ENCODE measurements at places on chromosomes 1 and 21.

GRCh38 chr1:218866507-218866906, 307.2 kb upstream of the LYPLAL1 start:
- no peak for DNase-seq

GRCh38 chr1:155064111-155064831, 731 bp downstream of the EFNA4 start:
- peak; percentile 62 for DNase-seq

- DNase-seq: no peak
Observed at GRCh38 chr1:70717656-70718055, 306.6 kb downstream of the CTH start.

- DNase-seq: no peak
Observed at GRCh38 chr1:30572192-30572591, 151.2 kb downstream of the MATN1 start.

DNA sequence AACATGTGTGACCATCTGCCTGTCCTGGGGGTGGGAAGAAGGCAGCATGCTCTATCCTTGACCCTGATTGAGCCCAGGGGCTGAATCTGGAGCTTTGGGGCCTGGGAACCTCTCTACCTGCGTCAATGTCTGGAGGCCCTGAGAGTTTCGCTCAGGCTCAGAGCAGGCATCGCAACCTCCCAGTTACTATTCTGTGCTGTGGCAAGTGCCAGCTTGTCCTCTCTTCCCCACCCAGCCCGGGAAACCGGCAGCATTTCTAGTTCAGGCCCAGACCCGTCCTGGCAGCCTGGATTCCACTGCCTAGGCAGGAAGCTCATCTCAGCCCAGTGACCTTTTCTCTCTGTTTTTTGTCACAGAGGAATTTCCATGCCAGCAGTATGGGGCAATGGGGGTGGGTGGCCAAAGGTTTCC, 10.0 kb upstream of the IRF6 start:
- no peak for DNase-seq

- DNase-seq: peak; percentile 27
Observed at GRCh38 chr1:246450611-246451251, 56.3 kb downstream of the SMYD3 start.

GRCh38 chr1:39845569-39846566, 37.4 kb downstream of the TRIT1 start:
- peak; percentile 64 for DNase-seq

GRCh38 chr1:32716312-32717148, 14.0 kb upstream of the SYNC start:
- peak; percentile 34 for DNase-seq

DNA sequence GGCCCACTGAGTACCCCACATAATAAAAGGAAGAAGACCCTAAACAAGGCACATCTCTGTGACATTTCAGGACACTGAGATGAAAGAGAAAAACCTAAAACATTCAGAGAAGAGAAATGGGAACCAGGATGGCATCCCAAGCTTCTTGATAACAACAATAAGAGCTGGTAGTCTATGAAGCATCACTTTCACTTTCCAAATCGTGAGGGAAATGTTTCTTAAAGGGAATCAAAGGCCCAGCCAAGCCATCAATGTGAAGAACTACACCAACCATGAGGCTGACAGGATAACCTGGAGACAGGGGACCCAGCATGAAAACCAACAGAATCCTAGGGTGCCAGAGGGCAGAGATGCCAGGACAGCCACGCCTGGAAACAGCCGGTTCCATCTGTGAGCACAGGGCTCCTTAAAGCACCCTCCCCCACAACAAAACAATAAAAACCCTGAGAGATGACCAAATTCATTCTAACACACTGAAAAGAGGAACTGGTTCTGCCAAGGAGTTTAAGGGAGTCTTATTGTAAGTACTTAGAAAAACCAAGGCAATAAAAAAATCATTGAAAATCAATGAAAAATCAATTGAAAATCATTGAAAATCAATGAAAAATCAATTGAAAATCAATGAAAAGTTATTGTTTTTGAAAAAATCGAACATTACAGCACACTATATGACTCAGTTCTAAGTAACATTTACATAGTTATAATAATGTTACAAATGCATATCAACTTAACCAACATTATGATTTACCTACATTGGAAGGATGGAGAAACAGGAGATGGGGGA, 141.5 kb upstream of the ERG start:
- no peak for DNase-seq

GRCh38 chr1:101816262-101816661, 180.5 kb downstream of the OLFM3 start:
- DNase-seq: no peak

DNA sequence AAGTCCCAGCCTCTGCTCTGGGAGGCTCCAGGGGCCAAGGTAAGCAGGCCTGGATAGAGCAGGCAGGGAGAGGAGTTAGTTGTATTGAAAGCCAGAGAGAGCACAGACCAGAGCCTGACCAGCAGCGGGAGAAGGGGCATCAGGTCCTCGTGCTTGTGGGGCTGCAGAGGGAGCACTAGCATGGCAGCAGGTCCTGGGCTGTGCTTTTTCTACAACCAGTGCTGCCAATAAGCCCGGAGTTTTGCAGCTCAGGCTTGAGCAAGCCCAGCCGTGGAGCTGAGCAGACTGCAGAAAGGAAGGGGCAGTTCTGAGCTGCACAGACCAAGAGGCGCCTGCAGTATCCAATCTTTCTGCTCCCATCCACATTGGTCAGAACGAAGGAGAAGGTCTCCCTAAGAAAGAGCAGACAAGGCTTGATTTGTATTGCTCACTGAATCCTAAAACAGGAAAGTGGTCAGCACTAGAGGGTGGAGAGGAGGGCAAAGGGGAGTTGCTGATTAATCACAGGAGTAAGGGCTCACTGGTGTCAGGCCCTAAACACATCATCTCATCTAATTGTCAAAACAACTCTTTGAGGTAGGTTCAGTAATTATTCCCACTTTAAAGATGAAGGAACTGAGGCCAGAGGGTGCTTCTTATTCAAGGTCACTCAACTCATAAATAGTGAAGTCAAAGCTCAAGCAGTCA, 2.7 kb downstream of the DENND2D start:
- DNase-seq: no peak

DNA sequence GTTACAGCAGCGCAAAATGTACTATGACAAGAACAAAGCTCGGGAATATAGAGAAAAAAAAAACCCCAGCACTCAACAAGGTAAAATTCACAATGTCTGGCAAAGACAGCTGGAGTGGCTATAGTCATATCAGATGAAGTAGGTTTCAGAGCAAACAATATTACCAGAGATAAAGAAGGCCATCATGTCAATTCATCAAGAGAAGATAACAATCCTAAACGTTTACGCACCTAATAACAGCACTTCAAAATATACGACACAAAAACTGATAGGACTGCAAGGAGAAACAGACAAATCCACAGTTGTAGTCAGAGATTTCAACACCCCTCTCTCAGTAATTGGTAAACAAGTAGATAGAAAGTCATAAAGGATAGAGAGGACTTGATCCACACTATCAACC, 455.2 kb downstream of the PTPRU start:
- no peak for DNase-seq

DNA sequence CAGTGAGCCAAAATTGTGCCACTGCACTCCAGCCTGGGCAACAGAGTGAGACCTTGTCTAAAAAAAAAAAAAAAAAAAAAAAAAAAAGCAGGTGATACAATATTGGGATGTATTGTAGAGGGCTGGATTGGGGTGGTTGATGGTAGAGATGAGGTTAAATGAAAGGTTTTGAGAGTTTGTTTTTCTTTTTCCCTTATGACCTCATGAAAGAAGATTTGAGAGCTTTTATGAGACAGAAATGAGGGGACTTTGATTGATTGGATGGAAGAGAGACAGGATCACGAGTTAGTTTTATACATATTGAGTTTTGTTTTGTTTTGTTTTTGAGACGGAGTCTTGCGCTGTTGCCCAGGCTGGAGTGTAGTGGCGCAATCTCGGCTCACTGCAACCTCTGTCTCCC, 27.1 kb downstream of the OSBPL9 start:
- DNase-seq: no peak

GRCh38 chr1:18486195-18486594, 5.5 kb downstream of the KLHDC7A start:
- DNase-seq: no peak

DNA sequence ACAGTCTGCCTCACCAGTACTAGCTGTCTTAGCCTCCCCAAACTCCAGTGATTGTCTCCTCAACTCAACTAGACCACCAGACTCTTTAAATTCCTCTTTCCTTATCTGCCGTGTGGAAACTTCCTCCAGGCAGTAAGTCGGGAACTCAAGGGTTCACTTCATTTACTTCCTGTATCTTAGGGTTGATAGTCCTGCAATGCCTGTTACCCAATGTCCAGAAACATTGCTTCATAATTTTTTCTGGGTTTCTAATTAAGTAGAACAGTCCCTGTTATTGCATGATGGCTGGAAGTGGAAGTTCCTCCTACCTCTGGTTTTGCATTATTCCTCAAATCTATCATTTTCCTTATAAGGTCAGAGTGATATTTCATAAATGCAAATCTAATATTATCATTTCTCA, 60.8 kb upstream of the RNF11 start:
- DNase-seq: no peak

GRCh38 chr21:16678429-16679160, 834.2 kb upstream of the CXADR start:
- DNase-seq: no peak

- DNase-seq: peak; percentile 14
Observed at GRCh38 chr1:53016705-53017104, 45.3 kb upstream of the PODN start.

GRCh38 chr1:202249846-202250245, 56.2 kb downstream of the LGR6 start:
- DNase-seq: no peak

DNA sequence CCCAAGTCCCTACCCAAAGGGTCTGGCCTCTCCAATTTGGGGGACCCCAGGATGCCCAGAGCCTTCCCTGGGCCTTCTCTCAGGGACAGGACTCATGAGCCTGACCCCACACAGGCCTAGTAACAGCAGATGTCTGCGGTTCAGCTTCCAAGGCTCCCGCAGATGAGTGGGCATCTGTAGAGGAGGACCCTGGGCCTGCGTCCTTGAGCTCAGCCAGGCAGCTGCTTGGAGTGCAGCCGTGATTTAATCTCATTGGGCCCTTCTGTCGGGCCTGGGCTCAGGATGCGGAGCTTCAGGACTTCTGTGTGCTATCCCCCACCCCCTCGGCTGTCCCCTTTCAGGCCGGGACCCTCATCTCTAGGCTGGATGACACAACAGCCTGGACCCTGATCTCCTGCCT, 35.4 kb downstream of the IGSF21 start:
- no peak for DNase-seq

DNA sequence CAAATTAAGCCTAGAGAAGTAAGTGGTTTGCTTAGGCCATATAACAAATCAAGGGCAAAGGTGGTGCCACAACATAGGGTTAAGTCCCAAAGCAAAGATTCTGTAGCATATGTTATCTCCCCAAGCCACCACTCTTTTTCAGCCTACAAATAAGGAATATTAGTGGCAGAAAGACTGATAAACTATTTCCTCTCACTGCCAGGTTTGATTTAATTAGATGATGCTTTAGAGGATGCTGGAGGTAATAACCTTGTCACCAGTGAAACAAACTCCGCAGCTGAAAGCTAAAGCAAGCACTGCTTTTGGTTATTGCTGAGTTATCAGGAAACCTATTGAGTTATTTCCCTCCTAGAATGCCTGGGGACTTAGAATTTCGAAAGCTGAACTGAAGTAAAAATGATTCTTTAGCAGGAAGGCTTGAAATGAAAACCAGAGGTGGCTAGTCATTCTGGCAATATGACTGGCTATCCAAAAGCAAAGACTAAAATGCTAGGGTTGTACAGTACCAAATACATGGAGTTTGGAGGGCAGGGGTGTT, 145.2 kb downstream of the SYT2 start:
- DNase-seq: no peak

GRCh38 chr1:206828765-206829164, 36.7 kb upstream of the IL20 start:
- no peak for DNase-seq

- DNase-seq: no peak
Observed at GRCh38 chr1:59046730-59047157, 250.2 kb upstream of the FGGY start.

DNA sequence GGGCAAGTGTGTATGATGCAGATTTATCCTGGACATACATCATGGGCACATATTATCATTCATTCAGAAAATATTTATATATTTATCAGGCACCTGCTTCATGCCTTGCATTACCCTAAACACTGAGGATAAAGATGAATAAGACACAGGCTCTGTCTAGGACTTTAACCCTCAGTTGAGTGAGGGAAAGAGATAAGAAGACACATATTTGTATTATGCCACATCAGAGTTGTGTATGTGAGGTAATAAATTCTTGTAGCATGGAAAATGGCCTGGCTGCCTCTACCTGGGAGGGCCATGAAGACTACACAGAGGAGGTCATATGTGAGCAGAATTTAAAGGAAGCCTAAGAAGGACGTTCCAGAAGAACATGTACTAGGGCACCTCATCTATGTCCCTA, 275.8 kb upstream of the ST6GALNAC5 start:
- DNase-seq: no peak

DNA sequence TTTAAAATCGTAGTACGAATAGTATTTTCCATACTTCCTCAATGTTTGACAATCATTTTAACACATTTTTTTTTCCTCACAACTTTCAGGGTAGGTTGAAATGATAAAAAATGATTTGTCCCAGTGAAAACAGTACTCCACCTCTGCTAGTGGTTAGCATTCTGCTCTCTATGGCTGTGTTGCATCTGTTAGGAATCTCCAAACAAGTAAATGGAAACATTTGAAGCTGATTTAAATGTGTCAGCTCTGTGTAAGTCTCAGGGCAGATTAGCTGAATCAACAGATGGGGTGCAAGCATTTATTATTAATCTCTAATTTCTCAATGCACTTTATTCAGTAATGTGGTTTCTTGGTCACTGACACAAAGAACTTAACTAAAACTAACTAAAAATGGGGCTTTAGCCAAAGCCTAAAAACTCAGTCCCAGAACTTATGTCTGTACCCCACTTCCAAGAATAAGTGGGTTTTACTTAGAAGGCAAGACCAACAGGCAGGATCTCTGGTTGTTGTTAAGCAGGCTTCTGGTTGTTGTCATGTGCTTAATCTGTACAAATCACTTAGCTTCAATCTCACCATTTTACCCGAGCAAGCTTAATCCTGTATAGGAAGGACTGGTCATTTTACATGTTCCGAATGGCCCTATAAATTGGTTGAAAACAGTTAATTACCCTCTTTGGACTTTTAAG, 67.8 kb downstream of the PRRX1 start:
- no peak for DNase-seq

DNA sequence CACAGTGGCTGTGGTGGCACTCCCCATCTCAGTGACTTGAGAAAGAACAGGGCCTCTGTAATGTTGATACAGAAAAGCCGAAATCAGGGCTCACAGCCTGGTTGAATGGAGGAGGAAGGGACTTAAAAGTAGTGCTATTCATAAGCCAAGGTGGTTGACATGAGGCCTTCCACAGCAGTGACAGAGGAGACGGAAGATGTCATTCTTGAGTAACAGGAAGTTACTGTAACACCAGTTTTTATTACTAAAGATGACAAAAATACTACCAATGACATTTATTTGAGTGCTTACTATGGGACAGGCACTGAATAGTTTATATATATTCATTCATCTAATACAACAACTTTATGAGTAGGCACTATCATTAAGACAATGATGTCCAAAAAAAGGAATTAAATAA, 52.8 kb upstream of the GNG12 start:
- DNase-seq: no peak

- DNase-seq: no peak
Observed at GRCh38 chr1:160726114-160726497, 12.9 kb upstream of the SLAMF7 start.

Measured in AG08396 (cell line).